Activated T-helper 2 cell treated with anti-CD3 and anti-CD28 coated beads, Interferon-gamma antibody, Interleukin-2, Interleukin-4, amounts not matched to agents 10 μg/mL and 5 μg/mL and 100 μg/mL, durations not matched to agents 14 hours and 24 hours and 36 hours (primary cell): ENCODE measurements at places on chromosomes 7 and 10. TPM values are rescaled to one million over a fixed set of nuclear protein-coding genes. Genes with fewer than 3 reads are reported as not detected.
A peak's percentile ranks its signal among the peaks of the same experiment; 100 is the strongest.

DNA sequence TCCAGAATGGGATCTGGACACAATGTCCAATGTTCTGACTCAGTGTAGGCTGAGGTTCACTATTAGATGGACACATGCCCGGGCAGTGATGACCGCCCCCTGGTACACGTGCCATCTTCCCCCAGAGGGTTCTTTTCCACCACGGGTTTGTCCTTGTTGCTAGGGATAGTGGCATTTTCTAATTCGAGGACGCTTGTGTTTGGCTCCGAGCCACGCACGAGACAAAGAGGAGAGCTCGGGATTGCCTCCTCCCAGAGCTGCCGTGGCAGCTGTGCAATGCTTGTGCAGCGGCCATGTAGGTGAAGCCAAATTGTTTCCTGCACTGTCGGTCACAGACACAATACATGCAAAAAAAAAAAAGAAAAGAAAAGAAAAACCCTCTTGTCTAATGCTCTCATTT, 207.5 kb downstream of the PAXIP1 start:
- H3K4me3 ChIP-seq, result no peak overlapping the region
- no peaks in the 10 kb centered on the region for H3K4me1 ChIP-seq
- no peaks in the 10 kb centered on the region for H3K27me3 ChIP-seq
- no peak overlapping the region for H3K27ac ChIP-seq

- H3K27me3 ChIP-seq, result peaks cover 6% of the 10 kb centered on the region
- no peaks in the 10 kb centered on the region for H3K4me1 ChIP-seq
- no peak for DNase-seq
- H3K36me3 ChIP-seq, result no peaks in the 10 kb centered on the region
- no peak overlapping the region for H3K27ac ChIP-seq
- H3K4me3 ChIP-seq, result no peak overlapping the region
These were observed 219.0 kb downstream of the ADRA2A start for GRCh38 chr10:111295788-111296187.

DNA sequence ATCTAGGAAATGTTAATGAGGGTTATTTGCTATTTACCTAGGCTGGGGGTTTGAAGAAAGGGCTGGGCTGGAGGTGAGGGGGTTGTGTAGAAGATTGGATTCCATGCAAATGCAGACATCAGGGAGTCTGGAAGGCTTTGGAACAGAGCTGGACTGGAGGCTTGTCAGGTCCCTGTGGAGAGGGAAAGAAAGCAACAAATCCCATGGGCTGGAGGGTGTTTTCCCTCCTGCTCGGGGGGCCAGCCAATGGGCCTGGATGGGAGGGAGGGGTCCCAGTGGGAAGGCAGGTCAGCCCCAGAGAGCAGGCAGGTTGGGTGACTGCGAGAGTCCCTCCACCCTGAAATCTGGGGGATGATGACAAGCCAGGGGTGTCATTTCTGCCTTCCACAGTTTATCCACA, 431.8 kb downstream of the RPS24 start:
- H3K27ac ChIP-seq, result no peak overlapping the region
- no peaks in the 10 kb centered on the region for H3K36me3 ChIP-seq
- no peaks in the 10 kb centered on the region for H3K4me1 ChIP-seq
- H3K4me3 ChIP-seq, result no peak overlapping the region
- H3K27me3 ChIP-seq, result peaks cover 1% of the 10 kb centered on the region

GRCh38 chr7:106717955-106718871, 57.3 kb upstream of the CCDC71L start:
- DNase-seq, result peak; percentile 56
- no peaks in the 10 kb centered on the region for H3K27me3 ChIP-seq
- H3K27ac ChIP-seq, result no peak overlapping the region
- peaks cover 30% of the 10 kb centered on the region for H3K4me1 ChIP-seq

The NODAL gene
- total RNA-seq, result not detected in 2 replicates
